Cardiac ventricle fibroblast (primary cell): ENCODE measurements at places on chromosomes 4 and X. TPM values are rescaled to one million over a fixed set of nuclear protein-coding genes. Genes with fewer than 3 reads are reported as not detected.

The GLOD5 gene
- total RNA-seq: not detected in 2 replicates

The TMEM154 gene
- total RNA-seq: 1.6 TPM in 2 replicates

The PNMA5 gene
- not detected in 2 replicates for total RNA-seq

The GRIA3 gene
- 0.20 and 0.69 TPM in 2 replicates for total RNA-seq

The FGFBP2 gene
- total RNA-seq: 0.73 and 1.3 TPM in 2 replicates

The BRS3 gene
- not detected in 2 replicates for total RNA-seq

The PABPC4L gene
- 0.50 and 0.88 TPM in 2 replicates for total RNA-seq

The TMEM31 gene
- not detected in 2 replicates for total RNA-seq

The PABPC1L2B gene
- not detected in 2 replicates for total RNA-seq

The ADH1C gene
- total RNA-seq: 3.7 and 6.1 TPM in 2 replicates

The MAGEA2 gene
- total RNA-seq: not detected in 2 replicates

The UGT2B10 gene
- total RNA-seq: not detected in 2 replicates

The HS6ST2 gene
- 0.05 TPM in 1 of 2 replicates, not detected in the other for total RNA-seq

The DCAF8L2 gene
- not detected in 2 replicates for total RNA-seq

The HERC5 gene
- 0.25 and 1.2 TPM in 2 replicates for total RNA-seq

The MSANTD1 gene
- total RNA-seq: 0.29 TPM in 1 of 2 replicates, not detected in the other

The LGI2 gene
- 0.25 and 0.44 TPM in 2 replicates for total RNA-seq

The CYSLTR1 gene
- not detected in 2 replicates for total RNA-seq

The ERAS gene
- not detected in 2 replicates for total RNA-seq

The AADAT gene
- total RNA-seq: 4.6 and 5.2 TPM in 2 replicates

The ASMT gene
- total RNA-seq: not detected in 2 replicates

The CRLF2 gene
- total RNA-seq: not detected in 2 replicates

The PABPC5 gene
- 3.0 and 3.2 TPM in 2 replicates for total RNA-seq

The PSAPL1 gene
- under 0.01 TPM in 1 of 2 replicates, not detected in the other for total RNA-seq

The GLRA2 gene
- total RNA-seq: not detected in 2 replicates

The FAM236A gene
- not detected in 2 replicates for total RNA-seq

The DKK2 gene
- total RNA-seq: not detected in 2 replicates

The RBMXL3 gene
- not detected in 2 replicates for total RNA-seq

The LRAT gene
- not detected in 2 replicates for total RNA-seq

The RAB39B gene
- total RNA-seq: 0.05 and 0.06 TPM in 2 replicates

The CLDN22 gene
- not detected in 2 replicates for total RNA-seq

The HTR2C gene
- total RNA-seq: not detected in 2 replicates

The PAGE2 gene
- not detected in 2 replicates for total RNA-seq

The PCDH10 gene
- 0.05 and 0.50 TPM in 2 replicates for total RNA-seq

The GSX2 gene
- total RNA-seq: not detected in 2 replicates

The NDNF gene
- total RNA-seq: 0.12 and 0.20 TPM in 2 replicates

The TIGD4 gene
- 0.06 and 0.24 TPM in 2 replicates for total RNA-seq

The ITIH6 gene
- total RNA-seq: not detected in 2 replicates

The TGIF2LX gene
- not detected in 2 replicates for total RNA-seq

The RAI2 gene
- 0.20 and 0.25 TPM in 2 replicates for total RNA-seq

The XK gene
- under 0.01 TPM in 1 of 2 replicates, not detected in the other for total RNA-seq

The COL25A1 gene
- under 0.01 and 0.25 TPM in 2 replicates for total RNA-seq

The SSX4 gene
- total RNA-seq: not detected in 2 replicates

The ADAMTS3 gene
- 1.7 and 2.9 TPM in 2 replicates for total RNA-seq

The LIAS gene
- 9.2 and 11.8 TPM in 2 replicates for total RNA-seq
